ENCODE measurements at places on chromosomes 4 and X.

GRCh38 chrX:150227873-150228410, 135.2 kb upstream of the MAMLD1 start:
- no peak for DNase-seq

DNA sequence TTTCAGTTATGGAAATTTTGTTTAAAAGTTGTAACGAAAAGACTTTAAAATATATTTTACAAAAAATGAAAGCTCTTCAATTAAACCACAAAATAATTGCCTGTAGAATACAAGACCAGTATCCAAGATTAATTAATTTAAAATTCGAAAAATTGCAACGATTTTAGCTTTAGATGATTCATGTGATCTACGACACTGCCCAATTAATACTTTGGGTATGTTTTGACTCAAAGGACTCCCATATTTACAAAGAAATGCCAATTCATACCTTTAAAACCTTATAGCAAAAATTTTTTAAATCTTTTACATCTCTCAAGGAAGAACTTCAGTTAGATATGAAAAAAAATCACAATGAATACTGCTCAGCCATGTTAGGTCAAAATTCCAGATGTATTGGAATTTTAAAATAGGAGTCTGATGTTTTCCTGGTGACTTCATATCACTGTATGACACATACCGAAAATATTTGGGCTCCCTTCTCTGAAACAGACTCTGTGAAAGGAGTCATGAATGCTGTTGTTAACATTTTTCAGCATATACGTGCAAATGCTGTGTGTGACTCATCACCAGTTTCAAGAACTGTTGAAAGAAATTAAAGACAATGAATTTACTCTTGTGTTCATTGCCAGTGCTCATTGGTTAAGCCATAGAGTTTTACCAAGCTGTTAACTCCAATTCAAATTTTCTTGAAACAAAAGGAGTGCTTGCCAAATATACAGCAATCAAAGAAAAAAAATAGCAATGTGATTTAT, 13.8 kb upstream of the SMS start:
- DNase-seq: no peak

- DNase-seq: no peak
Measured at GRCh38 chr4:7792616-7793015, 147.0 kb downstream of the AFAP1 start.

- DNase-seq: no peak
Measured at GRCh38 chr4:56655627-56656345, 25.3 kb downstream of the HOPX start.

- DNase-seq: no peak
Measured at GRCh38 chr4:145623831-145624230, 4.6 kb downstream of the MMAA start.

DNA sequence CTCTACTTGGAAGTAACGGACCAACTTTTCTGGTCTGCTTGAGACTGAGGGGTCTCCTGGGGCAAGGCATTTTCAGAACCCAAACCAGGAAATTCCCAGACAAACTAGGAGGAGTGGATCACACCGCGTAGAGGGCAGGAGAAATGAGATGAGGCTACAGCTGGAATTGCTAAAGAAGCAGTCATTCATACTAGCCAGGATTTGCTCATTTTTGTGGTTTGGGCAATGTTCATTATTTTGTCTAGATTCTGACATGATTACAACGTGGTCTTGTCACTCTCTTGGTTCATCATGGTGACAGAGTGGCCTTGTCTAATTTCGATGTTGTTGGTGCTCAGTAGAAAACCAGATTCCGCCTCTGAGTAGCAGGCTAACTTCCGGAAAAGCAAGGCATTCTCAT, 63.2 kb downstream of the BANK1 start:
- no peak for DNase-seq

DNA sequence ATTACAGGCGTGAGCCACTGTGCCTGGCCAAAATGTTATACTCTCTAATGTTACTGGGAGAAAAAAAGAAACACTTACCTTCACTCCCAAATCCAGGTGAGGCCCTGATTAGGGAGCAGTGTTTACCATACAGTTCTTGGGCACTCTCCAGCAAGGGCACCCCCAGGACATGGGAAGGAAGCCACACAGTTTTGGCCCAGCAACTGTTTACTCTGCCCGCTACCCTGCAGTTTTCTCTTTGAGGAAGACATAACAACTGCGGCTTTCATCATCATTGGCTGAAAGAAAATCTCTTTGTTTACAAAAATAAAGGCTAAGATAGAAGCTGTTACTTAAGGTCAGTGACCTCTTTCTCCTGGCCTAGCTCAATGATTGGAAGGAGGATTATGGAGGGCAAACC, 145.5 kb upstream of the DUSP21 start:
- DNase-seq: no peak

DNA sequence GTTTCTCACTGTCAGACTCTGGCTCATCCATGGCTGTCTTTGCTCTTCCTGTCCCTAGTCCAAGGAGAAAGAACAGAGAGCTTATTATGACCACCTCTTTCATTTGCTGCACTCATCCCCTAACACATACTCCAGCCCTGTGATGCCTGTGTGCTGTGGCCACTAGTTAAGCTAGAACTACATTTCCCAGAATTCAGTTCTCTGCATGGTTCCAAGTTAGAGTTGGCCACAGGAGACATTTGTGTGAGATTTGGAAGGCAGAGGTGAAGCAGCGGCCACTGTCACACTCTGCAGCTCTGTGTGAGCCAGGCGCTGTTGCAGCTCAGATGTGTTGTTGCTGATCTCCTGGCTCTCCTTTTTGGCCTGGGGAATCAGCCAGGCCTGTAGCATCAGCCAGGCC, 188.2 kb upstream of the ATP6AP2 start:
- DNase-seq: no peak

- no peak for DNase-seq
Measured at GRCh38 chr4:125517831-125518230, 203.1 kb downstream of the FAT4 start.

DNA sequence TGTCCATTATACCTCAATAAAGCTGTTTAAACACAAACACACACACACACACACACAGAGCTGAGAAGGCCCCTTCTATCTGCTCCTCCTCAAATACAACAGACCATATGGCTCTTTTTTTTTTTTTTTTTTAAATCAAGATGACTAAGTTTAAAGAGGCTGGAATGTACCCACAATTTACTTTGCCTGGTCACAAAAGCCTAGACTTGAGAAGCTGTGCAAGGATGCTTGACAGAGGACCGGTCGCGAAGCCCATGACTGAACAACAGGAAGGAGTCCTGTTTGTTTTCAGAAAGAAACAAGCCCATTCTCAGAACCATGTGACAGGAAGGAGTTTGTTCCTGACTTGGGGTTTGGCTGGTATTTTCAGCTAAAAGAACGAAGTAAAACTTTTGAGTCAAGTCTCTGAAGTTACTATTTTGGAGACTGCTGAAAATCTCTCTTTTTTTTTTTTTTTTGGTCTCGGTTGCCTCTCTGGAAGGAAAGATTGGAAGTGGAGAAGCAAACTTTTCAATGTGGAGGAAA, 650.9 kb upstream of the TENM3 start:
- no peak for DNase-seq

DNA sequence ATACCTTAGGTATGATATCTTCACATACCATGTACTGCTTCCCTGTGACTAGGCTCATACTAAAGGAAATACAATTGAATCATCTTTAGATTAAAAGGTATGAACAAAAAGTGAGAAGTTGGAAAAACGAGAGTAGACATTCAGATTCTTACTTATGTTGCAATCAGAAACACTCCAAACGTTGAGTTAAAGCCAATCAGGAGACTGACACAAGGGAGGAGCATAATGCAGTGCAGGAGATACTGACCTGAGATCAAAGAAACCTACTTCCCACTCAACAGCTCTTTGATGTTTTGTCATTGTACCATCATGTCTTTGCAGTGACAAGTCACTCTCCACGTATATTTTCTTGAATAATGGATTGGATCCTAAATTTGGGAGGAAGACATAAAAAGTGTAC, 8.9 kb upstream of the PCDH18 start:
- no peak for DNase-seq

DNA sequence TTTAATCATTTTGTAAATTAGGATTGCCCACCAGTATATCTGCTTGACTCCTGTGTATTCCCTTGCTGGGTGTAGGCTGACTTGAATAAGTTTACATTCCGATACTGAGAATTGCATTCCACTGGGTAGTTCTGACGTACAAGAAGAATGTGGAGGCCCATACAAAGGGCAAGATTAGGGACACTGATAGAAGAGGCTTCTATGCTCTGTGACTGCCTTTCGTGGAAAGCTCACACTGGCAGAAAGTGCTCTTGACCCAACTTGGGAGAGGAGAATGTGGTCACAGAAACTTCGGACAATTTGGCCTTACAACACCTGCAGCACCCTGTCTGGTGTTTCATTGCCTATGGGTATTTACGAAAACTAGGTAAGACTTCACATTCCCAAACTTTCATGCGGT, 126.3 kb downstream of the RAPGEF2 start:
- no peak for DNase-seq

DNA sequence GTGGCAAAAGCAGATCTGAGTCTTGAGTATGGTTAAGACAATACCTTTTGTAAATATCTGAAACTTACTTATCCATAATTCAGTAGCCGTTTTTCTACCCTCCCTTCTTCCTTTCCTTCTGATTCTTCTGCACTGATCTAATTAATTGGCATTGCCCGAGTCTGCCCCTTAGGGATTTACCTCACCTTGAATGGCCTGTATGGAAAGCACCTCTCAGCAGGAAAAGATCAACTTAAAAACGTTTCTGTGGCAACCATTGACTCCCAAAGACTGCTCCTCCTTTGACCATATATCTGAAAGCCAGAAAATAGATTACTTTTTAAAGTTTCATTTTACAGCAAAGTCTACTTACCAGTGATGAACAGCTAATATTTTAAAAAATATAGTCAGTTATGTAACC, 496.5 kb upstream of the LCORL start:
- DNase-seq: no peak

- DNase-seq: no peak
Measured at GRCh38 chr4:21205821-21206531, 505.7 kb downstream of the PACRGL start.

DNA sequence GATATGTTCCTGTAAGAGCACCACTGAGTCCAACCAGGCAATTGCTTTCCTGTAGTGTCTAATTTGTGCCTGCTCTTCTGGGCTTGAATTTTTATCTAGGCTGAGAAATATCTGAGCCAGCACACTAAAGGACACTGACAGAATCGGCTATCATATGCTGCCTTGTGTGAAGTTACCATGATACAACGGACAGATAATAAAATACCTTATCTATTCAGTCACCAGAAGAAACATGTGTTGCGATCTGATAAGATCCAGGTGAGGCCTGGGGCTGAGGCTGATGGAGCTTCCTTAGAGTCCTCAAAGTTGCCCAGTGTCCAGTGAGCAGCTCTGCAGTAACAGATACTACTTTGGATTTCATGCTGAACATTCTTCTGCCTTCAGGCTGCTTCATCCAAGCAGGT, 111.8 kb downstream of the ZNF518B start:
- no peak for DNase-seq

DNA sequence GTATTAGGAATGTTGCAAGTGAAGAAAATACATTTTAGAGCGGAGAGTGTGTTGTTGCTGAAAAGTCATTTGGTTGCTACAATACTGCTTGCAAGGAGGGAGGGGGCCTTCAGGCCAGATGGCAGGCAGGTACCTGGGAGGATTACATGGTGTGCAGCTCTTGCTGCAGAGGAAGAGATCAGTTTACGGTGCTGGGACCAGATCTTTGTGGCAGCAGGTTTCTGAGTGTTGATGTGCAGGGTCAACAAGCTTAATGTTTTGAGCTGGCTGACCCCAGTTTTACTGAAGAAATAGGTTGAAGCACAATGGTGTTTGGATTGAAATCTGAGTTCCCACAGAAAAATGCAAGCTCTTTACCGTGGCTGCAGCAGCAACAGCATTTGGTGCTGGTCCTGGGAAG, 96.4 kb upstream of the DDIT4L start:
- DNase-seq: peak; percentile 45

- no peak for DNase-seq
Measured at GRCh38 chr4:79281566-79282359, 44.1 kb downstream of the NAA11 start.

DNA sequence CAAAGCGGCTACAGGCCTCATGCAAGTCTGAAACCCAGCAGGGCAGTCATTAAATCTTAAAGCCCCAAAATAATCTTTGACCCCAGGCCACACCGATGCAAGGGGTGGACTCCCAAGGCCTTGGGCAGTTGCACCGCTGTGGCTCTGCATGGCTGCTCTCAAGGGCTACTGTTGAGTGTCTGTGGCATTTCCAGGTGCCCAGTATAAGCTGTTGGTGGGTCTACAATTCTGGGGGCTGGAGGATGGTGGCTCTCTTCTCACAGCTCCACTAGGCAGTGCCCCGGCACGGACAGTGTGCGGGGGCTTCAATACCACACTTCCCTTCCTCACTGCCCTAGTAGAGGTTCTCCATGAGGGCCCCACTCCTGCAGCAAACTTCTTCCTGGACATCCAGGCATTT, 60.1 kb downstream of the NWD2 start:
- DNase-seq: no peak

DNA sequence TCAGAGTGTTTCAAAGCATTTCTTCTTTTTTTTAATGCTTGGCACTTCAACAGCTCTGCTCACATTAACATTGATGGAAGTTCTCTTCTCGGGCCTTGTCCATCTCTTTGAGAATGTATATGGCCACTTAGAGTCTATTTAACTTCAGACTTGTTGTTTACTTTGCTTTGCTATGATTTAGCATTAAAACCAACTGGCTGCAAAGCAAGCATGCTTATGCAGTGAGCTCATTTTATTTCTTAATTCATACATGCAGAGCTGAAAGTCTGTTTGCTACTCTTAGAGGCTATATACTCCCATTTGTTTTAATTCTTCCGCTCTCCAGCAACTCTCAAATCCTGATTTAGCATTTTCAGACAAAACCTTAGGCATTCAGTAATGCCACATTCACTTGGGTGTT, 107.6 kb upstream of the PACRGL start:
- DNase-seq: no peak

DNA sequence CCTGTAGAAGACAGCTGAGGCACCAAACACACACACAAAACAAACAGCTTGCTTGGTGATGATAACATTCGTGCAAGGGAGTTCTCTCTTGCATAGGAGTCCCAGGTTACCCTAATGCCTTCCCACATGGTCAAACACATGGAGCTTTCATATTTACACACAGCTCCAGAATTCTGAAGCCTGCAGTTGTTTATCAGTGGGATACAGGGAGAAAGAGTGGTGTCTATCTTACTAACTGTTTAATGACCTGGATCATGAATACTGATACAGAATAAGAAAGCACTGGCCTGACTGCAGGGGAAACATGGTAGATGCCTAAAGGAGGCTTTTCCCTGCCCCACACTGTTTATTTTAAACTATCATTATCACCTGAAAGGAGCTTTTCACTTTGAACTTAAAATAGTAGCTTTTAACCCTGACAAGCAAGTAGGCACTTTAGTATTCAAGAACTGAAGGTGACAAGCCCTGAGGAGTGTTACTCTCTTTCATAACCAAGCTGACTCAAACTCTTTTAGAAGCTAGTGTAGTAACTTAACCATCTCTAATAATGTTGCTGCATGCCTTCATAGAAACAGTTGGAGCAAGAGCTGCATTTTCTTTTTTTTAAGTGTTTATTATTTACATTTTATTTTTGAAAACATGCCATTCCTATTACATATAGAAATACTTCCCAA, 15.6 kb downstream of the TET2 start:
- no peak for DNase-seq

GRCh38 chr4:1659104-1660043, 24.7 kb downstream of the FAM53A start:
- no peak for DNase-seq

GRCh38 chrX:11412715-11413623, 119.8 kb downstream of the AMELX start:
- no peak for DNase-seq
